ENCODE measurements at places on chromosomes 7 and 10.

- DNase-seq, result no peak
Measured at GRCh38 chr10:127992376-127992775, 85.5 kb downstream of the PTPRE start.

- no peak for DNase-seq
Measured at GRCh38 chr10:19979628-19980027, 163.4 kb downstream of the PLXDC2 start.

DNA sequence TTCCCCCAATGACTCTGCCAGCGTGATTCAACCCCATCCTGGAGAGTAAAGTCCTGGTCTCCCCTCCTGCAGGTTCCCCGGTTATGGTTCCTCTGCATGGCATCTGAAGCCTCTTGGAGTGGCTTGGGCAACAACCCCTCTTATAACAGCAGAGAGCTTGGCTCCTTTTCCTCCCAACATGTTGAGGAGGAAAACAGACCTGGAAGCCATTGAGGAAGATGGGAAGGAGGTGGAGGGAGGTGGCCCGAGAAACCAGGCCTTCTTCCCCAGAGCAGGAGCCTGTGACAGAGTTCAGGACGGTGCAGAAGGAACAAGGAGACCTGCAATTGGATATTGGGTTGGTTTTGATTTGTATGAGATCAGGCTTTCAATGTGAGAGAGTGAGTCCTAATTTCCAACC, 184.0 kb upstream of the ADCY1 start:
- DNase-seq, result no peak

- DNase-seq, result no peak
Measured at GRCh38 chr10:17209881-17210280, 8.4 kb upstream of the TRDMT1 start.

DNA sequence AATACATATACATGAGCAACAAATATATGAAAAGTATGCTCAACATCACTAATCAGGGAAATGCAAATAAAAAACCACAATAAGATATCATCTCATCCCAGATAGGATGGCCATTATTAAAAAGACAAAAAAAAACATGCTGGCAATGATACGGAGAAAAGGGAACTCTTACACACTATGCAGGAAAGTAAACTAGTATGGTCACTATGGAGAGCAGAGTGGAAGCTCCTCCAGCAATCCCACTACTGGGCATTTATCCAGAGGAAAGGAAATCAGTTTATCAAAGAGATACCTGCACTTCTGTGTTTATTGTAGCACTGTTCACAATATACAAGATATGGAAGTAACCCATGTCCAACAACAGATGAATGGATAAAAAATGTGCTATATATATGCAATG, 217.5 kb downstream of the SDK1 start:
- DNase-seq, result no peak

- DNase-seq, result no peak
Measured at GRCh38 chr7:25026156-25026555, 46.2 kb upstream of the OSBPL3 start.

GRCh38 chr7:70114806-70115205, 516.5 kb downstream of the AUTS2 start:
- no peak for DNase-seq

GRCh38 chr7:70681469-70682350, 450.2 kb upstream of the GALNT17 start:
- peak; percentile 62 for DNase-seq

DNA sequence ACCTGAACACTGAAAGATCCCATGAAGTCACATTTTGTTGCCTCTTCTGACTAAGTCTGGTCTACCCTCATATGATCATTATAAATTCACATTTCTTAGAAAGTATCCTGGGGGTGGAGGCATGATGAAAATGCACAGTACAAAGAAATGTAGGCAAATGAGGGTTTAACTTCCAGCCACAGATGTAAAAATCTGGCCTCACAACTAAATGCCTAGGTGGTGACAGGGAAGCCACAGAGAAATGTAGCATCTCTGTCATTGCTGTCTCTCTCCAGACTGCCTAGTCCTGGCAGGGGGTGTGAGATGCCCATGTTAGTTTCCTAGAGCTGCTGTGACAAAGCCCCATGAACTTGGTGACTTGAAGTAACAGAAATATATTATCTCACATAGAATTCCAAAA, 395.9 kb downstream of the SORCS3 start:
- no peak for DNase-seq

DNA sequence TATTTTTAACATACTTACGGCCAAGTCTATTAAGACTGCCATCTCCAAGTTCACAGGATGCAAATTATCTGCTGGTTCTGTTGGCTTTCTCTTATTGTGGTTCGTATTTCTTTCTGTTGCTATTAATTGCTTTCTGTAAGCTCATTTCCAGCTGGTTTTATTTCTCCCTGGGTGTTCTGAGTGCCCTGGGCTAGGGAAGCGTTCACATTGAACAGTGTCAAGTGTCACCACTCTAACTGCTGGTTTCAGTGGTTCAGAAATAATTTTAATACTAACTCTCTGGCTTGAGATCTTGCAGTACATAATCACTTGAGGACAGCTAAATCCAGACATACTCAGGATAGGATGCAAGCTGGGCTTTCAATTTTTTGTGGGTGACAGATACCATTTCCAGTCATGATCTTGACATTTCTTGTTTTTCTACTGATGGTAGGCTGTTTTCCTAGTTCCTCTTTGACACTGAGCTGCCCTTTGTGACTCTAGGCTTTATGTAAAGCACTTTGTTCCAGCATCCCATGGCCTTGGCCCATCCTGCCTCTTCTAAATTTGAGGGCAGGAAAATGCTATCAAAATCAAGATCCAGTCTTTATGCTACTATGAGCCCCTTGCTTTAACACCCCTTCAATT, 117.6 kb downstream of the SNX13 start:
- DNase-seq, result no peak

- no peak for DNase-seq
Measured at GRCh38 chr10:55495555-55495954, 694.5 kb upstream of the PCDH15 start.

DNA sequence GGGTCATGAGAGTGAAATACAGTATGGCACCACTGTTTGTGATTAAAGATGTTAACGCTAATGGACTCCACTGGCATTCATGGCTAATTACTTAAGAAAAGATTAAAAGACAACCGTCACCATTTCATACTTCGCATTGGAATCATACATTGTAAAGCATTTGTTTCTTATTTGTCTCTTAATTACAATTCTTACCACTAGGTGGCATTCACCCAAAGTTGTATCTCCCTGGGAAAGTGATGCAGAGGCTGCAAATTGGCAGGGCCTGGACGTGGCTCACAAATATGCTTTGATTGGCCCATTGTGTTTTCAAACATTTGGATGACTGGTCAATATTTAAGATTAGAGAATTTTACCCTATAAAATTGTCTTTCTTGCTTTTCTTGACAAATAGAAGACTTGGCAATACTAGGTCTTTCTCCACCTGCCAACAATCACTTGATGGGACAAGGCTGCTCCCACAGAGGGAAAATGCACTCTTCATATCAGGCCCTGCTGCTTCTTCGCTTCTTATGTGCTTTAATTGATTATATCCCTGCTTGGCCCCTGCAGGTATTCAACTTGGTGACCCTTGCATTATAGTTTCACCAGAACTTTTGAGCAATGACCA, 72.1 kb upstream of the STARD3NL start:
- DNase-seq, result peak; percentile 58

- DNase-seq, result no peak
Measured at GRCh38 chr10:79947787-79948424, 999 bp downstream of the SFTPD start.

- DNase-seq, result peak; percentile 56
Measured at GRCh38 chr7:54788664-54789063, 29.7 kb upstream of the SEC61G start.

GRCh38 chr7:39383136-39383535, 183.1 kb upstream of the YAE1 start:
- DNase-seq, result no peak
